ENCODE measurements at places on chromosomes 3 and 15.

- no peak for DNase-seq
These were observed 150.5 kb downstream of the CFAP20DC start for GRCh38 chr3:58899159-58899952.

DNA sequence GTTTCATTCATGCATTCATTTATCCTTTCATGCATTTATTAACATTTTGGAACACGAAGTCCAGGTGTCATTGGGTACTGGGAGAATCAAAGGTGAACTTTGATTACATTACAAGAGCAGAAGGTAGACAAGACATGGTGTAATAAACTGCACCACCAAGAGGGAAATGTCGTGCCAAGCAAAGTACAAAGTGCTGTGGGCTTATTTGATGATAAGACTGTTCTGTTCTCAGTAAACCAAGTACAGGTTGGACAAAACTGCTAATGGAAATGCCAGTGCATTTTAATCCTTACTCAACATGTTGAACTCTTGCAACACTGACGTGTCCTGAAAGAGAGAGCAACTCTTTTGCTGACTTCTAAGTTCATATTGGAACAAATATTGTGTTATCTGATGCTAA, 69.4 kb downstream of the MME start:
- DNase-seq, result no peak

DNA sequence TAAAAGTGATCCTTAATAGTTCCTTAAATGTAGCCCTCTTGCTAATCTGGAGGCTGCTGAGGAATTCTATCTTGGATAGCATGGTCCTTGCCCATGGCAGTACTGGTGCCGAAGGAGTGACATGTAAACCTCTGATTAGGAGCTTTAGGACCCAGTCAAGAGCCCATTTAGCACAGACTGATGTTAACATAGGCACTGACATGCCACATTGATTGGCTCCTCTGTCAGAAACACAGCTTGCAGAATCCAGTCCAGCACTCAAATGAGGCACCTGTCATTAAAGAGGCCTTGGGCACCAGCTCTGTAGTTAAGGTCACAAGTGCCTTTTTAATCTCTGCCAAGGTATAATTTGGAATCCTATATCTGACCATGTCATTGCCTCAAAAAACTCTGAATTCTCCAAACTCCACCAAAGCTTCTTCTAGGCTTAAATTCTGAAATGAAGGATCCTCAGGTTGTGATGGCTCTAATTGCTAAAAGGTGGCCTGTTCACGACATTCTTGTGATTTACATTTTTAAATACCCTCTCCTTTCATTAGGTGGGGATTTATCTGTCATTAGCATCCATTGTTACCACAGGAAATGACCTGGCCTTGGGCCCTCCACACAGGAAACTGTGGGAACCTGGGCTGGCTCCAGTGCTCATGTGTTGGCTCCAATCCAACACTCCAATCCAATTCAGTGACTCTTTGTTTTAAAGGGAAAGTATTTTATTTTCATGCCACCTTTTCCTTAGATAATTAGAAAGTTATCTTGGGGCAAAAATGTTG, 57.3 kb upstream of the RNF7 start:
- no peak for DNase-seq

GRCh38 chr3:98728672-98729071, 34.5 kb upstream of the ST3GAL6 start:
- no peak for DNase-seq

DNA sequence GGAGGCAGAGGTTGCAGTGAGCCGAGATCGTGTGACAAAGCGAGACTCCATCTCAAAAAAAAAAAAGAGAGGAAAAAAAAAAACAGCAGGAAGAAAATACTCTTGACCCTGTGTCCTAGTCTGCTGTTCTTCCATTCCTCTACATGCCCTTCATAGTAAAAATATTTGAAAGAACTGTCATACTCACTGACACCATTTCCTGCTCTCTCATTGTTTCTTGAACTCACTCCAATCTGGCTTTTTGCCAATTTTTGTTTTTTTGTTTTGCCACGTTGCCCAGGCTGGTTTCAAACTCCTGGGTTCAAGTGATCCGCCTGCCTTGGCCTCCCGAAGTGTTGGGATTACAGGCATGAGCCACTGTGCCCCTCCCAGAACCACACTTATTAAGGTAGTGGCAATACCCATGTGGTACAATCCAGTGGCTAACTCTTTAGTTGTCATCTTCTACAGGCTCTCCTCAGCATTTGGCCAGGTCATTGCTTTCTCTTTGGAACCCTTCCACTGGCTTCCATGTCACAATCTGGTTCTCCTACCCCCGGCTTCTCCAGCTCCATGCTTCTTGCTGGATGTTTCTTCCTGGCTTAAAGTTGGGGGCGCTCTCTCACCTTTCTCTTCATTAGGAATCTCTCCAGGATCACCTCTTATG, 238.2 kb upstream of the C2CD4B start:
- no peak for DNase-seq

- no peak for DNase-seq
These were observed 13.1 kb downstream of the CMTM7 start for GRCh38 chr3:32404714-32405113.

DNA sequence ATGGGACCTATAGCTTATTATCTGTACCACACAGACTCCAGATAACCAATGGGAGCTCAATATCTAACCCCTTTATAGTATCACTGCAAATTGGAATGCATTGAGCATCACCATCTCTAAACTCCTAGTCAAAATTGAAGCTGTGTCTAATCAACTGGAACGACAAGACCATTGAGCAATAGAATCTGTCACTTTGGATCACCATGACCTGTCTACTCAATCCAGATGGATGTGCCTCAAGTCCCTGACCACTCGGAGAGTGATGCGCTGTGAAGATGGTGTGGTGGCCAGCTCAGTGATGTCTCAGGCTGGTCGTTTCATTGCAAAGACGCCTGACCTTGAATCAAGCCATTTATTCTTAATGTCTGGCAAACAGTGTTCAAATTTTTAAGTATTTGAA, 160.5 kb downstream of the SEMA6D start:
- DNase-seq, result no peak

GRCh38 chr3:42192334-42193200, 73.4 kb downstream of the CCK start:
- DNase-seq, result no peak

- no peak for DNase-seq
These were observed 119.7 kb downstream of the SNRK start for GRCh38 chr3:43405888-43406642.

- DNase-seq, result no peak
These were observed 214.3 kb upstream of the LINGO1 start for GRCh38 chr15:77846986-77847385.

DNA sequence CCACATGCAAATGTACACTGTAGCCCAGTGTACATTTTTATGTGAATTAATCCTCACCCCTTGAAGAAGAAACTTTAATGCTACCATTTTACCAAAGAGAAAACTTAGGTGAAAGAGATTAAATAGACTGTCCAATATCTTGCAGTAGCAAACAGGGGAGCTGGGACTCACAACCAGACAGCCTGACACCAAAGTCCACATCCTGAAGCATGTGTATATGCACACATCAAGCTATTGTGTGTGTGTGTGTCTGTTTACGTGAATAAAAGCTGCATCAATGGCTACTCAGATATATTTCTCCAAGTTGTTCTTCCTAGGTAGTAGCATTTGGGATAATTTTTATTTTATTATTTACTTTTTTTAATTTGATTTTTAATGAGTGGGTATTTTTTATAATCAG, 6.7 kb downstream of the ANO10 start:
- no peak for DNase-seq

GRCh38 chr3:126923423-126923822, 59.5 kb upstream of the PLXNA1 start:
- no peak for DNase-seq

- no peak for DNase-seq
These were observed 66.6 kb downstream of the IL20RB start for GRCh38 chr3:137024348-137024747.

DNA sequence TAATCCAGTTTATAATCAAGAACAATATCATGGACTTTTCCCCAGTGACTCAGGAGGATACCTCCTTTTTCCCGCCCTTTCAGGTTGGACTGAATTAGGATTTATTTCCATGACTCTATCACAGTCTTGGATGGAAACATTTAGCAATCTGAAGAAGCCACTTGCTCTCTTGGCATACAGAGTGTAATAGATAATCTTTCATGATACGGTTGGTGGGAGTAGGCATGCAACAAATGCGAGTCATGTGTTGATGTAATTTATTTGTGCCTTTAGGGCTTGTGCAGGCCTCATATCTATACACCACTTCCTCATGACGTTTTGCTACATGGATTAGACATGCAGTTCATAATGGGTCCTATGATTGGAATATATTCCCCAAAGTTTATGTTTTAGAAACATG, 54.2 kb upstream of the MCTP2 start:
- no peak for DNase-seq

GRCh38 chr15:49122541-49123062, 32.8 kb downstream of the COPS2 start:
- DNase-seq, result no peak
